ENCODE measurements at places on chromosomes 4 and X.

GRCh38 chr4:141565379-141566089 is 70.8 kb upstream of the IL15 start:
- no peak for DNase-seq

DNA sequence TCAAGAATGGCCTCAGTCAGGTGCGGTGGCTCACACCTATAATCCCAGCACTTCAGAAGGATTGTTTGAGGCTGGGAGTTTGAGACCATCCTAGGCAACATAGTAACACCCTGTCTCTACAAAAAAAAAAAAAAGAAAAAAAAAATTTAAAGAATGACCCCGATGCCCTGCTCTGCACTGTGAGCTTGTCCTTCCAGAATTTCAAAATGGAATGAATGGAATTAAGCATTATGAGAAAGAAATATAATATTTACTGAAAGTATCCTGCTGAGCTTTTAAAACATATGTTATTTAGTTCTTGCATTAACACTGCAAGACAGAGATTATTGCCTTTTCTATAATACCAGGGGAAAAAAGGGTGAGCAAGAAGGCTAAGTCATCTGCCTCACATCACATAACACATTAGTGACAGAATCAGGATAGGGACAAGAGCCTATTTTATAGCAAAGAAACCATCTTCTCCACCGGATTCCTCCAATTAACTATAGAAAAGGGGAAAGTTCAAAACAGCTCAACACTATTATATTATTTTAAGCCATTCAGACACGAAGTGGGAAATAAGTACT is 41.9 kb upstream of the GAB1 start:
- DNase-seq = no peak

DNA sequence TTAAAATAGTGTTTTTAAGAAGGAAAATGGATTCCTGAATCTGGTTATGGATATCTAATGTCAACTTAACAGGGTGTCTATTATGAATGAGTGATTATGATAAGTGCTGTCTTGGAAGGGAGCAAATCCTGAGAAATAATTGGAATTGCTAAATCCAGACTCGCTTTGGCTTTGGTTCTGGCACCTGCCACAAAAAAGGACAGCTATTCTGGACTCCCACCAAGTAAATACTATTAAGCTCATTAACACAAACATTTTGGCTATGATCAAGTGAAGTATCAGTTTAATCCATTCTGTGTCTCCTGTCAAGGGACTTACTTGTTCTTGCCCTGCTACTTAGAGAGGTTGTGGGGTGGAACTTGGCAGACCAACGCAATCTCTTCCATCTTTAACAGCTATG is 403.7 kb downstream of the CENPC start:
- no peak for DNase-seq

GRCh38 chrX:87961471-87961870 is 443.9 kb downstream of the KLHL4 start:
- DNase-seq = no peak

DNA sequence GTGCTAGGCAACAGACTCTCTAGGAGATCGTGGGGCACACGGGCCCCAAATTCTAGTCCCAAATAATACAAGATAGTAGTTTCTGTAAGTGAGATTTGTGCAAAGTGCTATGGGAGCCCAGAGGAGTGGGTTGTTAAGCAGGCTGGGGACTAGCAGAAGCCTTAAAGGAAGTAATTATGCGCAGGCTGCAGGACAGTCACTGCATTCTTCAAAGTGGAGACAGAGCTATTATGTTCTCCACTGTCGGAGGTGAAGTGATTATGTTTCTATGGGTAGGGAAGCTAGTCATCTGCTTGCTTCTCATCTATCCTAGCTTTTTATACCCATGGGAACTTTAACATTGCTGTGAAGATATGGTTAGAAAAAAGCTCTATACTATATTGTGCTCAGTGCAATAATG is 154.2 kb downstream of the CPE start:
- DNase-seq = no peak

- no peak for DNase-seq
These were observed 46.9 kb downstream of the TET2 start for GRCh38 chr4:105193536-105193935.

DNA sequence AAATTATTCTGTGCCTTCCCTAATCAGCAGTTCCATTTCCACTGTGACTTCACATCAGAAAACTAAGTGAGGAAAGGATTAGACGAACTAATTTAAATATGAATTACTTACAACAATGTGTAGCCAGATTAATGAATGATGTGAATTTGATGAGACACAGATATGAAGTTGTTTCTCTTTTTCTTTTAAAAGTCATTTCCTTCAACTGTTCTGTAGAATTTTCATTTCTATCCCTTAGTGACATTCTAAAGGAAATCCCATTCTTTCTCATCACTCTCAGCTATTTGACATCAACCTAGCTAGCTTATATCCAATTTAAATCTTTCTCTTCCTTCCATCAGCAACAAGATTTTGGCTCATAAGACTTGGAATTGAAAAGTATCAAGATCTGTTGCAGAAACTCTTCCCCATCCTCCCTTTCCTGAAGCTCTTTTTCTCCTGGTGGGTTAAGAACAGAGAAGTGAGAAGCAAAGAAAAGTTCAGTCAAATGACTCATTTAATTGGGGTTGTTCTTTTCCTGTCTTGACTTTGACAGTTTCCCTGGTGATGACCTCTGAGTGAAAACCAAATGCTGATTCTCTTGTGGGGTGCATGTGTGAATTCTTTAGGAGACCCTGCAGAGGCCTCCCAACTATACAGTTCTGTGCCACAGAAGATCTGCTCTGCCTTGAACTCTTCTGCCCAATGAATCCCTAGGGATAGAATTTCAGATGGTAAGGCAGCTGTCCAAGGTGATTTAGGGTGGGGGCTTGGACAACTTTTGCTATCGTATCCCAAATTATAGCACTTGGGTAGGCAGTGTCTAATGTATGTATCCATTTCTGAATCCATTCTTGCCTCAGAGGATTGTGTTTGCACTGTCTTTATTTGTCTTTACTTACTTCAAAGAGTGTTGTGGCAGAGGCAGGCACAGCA is 232.5 kb upstream of the GPRIN3 start:
- no peak for DNase-seq

All from CD4-positive, alpha-beta T cell treated with Interleukin-17A for 4 hours (primary cell).